ENCODE measurements at places on chromosomes 12 and 14.

DNA sequence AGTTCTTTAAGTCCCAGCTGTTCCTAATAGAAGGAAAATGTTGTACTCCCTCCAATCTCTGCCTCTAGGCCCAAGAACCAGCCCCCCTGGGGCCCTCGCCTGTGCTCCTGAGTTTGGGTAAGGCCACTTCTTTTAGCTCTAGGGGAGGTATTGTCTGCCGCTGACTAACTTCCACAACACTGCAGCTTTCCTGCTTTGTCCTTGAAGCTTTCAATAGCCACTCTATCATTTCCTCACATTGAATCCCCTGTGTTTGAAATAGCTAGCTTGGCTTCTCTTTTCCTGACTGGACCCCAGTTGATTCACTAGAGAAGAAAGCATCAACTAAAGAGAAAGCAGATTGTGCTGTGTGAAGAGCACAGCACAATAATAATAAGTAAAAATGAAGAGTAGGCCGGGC, 28.8 kb downstream of the KRT80 start:
- no peak for DNase-seq

DNA sequence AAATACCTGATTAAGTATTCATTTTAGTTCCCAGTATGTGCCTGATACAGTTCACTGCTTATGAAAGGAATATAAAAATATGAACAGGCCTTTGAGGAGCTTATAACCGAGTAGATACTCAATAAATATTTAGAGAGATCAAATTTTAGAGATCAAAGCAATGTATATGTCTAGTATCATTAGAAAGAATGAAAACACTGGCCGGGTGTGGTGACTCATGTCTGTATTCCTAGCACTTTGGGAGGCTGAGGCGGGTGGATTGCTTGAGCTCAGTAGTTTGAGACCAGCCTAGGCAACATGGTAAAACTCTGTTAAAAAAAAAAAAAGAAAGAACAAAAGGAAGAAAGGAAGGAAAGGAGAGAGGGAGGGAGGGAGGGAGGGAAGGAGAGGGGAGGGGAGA, 113.2 kb upstream of the EEA1 start:
- DNase-seq = no peak

DNA sequence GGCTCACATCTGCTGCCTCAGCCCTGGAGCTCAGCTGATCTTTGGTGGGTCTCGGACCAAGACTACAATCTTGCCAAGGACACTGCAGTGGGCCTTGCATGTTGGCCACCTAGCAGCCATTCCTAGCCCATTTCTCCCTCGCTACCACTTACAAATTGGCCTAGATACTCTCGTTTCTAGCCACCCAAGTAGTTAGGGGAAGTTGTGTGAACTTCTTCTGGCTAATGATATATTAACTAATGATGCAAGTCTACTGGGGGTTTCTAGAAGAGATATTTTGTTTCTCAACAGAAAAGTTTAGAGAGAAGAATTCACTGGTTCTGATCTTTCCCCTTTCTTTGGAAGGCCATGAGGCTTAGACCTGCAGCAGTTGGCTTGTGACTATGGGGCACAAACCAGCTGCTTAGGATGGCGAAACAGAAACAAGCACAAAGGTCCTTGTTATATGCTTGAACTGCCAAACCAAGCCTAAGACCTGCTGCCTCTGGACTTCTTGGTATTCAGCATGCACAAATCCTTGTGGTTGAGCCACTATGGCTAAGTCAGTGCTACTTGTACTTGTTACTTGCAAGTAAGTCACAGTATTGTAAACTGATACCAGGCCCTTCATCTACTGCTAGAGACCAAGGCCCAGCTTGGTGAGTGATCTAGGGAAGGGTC, 30.5 kb upstream of the GPATCH2L start:
- no peak for DNase-seq

DNA sequence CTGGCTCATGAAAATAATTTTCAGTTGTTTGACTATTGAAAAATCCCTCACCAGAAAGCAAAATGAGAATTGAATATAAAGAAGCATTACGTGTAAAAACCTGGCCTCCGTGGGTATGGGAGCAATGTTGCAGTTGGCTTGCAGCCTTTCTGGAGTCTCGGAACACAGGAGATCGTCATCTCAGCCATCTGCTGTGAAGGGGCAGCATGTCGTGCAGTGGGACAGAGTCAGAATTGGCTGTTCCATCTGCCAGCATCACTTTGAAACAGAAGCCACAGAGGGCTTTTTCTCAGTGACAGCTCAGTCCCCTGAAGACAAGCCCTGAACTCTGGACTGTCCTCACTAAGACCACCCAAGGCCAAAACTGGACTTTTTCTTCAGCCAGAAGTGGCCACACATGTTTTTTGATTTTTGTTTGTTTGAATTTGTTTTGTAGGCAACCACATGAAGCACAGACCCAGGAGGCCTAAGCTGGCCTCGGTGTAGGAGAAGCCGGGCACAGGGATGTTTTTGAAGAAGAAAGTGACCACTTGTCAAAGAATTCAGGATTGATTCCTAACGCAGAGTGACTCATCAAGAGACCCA, 170.8 kb upstream of the DYRK2 start:
- DNase-seq = no peak

GRCh38 chr12:66636771-66637170, 42.1 kb downstream of the GRIP1 start:
- no peak for DNase-seq

Data from NCI-H2029 (cell line).